Cortex of kidney (tissue), 1 donor: ENCODE measurements at places on chromosomes 2 and 18.

DNA sequence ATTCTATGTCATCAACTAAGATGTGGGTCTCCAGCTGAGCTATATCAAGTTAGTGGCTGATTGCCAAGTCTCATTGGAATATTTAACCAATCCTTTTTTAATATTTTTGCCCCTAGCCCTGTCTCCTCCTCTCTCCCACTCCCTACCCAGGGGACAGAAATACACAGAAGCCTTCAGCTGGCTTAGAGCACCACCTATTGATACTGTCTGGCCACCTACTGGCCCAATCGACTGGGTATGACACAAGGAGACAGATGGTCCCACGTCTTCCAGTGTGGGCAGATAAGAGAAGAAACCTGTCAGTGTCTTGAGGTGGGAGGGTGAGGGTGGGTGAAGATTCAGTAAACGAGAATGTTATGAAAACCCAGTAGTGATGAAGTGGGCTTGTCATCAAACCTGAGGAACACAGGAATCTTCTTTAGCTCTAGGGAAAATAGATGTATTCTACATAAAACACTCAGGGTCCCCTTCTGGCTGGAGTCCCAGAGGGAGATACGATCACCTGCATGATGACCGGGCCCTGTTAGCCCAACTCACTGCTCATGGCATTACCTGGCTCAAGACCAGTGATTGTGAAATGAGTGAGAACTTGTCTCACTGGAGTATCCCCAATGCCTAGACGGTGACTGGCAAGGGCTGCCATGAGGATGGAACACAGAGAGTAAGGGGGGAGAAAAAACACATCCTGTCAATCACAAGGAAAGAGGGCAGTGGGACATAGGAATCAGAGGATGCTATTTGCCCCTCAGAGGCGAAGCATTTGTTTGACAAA lies 26.7 kb downstream of the POLR1A start:
- DNase-seq: no peak

GRCh38 chr2:240499309-240500301 lies 58.2 kb downstream of the ANKMY1 start:
- no peak for DNase-seq

DNA sequence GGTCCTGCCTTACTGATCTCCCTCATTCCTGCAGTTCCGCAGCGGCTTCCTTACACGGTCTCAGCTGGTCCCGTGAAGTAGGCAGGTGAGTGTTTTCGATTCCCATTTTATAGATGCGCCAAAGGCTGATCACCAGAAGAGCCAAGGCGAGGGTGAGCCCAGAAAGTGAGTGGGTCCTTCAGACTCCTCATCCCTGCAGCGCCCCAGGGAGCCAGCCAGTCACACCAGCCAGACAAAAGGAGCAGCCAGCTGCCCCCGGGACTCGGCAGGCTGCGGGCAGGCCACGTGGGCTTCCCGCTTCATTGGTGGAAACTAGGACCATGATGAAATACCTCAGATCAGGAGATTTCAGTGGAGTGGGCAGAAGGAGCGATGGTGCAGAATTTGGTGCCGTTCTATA lies 85.9 kb downstream of the SMAD7 start:
- no peak for DNase-seq

- DNase-seq: no peak
Measured at GRCh38 chr18:50947899-50948298, 19.9 kb upstream of the ELAC1 start.
